ENCODE measurements at places on chromosomes 7 and 10.

DNA sequence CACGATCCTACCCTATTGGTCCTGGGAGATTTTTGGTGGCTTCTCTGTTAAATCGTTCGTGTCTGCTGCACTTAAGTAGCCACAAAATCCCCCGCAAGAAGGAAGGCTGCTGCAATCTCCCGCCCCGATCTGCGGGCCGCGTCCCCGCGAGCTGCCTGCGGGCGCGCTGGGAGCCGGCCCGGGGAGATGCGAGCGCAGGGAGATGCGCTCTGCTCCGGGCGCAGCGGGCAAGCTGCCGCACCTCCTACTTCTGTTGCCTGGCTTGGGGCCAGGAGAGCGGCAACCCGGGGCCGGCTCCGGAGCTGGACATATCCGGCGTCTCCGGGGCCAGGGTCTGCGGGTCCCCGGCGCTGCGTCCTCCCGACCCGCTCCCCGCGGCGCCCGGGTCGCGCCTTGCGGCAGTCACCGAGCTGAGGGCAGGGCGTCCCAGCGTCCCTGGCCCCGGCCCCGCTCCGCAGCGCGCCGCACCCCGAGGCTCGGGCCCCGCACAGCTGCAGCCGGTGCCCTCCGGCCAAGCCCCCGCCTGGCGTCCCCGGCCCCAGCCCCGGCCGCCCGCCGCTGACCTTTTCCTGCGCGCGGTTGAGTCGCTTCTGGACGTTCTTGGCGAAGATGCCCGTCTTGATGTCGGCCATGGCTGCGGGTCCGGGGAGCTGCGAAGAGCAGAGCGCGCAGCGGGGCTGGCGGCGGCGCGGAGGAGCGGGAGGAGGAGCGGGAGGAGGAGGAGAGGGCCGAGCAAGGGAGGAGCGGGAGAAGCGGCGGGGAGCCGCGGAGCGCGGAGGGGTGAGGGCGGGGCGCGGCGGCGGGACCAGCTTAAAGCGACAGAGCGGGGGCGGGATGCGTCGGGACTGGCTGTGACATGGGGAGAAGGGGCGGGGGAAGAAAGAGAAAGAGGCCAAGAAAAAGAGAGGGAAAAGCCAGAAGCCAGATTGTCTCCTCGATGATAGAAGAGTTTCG is at the start of gene AMPH:
AMPH (minus strand) TSS at position 654 of the 954 bp plus-strand sequence; CDS start at position 632, 22 bp downstream.
- no peaks in the 10 kb centered on the region for H3K4me1 ChIP-seq
- no peaks in the 10 kb centered on the region for H3K27me3 ChIP-seq
- H3K36me3 ChIP-seq = no peaks in the 10 kb centered on the region

GRCh38 chr7:64885520-64886240 is 17.4 kb upstream of the ZNF273 start:
- no peak overlapping the region for H3K27ac ChIP-seq
- peaks cover 17% of the 10 kb centered on the region for H3K4me1 ChIP-seq
- H3K4me3 ChIP-seq = no peak overlapping the region
- no peaks in the 10 kb centered on the region for H3K36me3 ChIP-seq

DNA sequence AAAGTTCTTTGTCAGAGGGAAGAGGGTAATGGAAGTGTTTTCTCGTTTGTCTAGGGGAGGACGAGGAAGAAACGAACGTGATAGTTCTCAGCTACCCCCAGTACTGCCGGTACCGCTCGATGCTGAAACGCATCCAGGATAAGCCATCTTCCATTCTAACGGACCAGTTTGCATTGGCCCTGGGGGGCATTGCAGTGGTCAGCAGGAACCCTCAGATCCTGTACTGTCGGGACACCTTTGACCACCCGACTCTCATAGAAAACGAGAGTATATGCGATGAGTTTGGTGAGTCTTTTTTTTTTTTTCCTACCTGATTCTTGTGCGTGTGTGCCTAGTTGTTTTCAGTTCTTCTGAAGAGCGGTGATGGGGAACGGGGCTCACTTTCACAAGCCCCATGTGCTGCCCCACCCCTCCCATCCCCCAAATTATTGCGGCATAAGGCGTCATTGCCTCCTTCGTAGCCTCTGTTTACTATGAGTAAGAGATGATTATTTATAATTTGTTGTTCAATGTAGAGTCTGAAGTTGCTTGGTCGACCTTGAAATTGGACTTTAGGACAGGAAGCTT is 98.6 kb downstream of the ARID5B start:
- no peak for DNase-seq
- no peaks in the 10 kb centered on the region for H3K36me3 ChIP-seq
- H3K4me1 ChIP-seq = peaks cover 17% of the 10 kb centered on the region
- no peak overlapping the region for H3K4me3 ChIP-seq
- H3K27ac ChIP-seq = no peak overlapping the region
- H3K27me3 ChIP-seq = no peaks in the 10 kb centered on the region

GRCh38 chr7:95583834-95584621 is 12.3 kb downstream of the PDK4 start:
- H3K4me3 ChIP-seq = no peak overlapping the region
- DNase-seq = no peak
- H3K27ac ChIP-seq = no peak overlapping the region
- H3K27me3 ChIP-seq = no peaks in the 10 kb centered on the region

GRCh38 chr7:1369916-1370657 is 89.2 kb downstream of the MICALL2 start:
- no peak overlapping the region for H3K27ac ChIP-seq
- no peak for DNase-seq
- no peaks in the 10 kb centered on the region for H3K27me3 ChIP-seq
- H3K36me3 ChIP-seq = no peaks in the 10 kb centered on the region

DNA sequence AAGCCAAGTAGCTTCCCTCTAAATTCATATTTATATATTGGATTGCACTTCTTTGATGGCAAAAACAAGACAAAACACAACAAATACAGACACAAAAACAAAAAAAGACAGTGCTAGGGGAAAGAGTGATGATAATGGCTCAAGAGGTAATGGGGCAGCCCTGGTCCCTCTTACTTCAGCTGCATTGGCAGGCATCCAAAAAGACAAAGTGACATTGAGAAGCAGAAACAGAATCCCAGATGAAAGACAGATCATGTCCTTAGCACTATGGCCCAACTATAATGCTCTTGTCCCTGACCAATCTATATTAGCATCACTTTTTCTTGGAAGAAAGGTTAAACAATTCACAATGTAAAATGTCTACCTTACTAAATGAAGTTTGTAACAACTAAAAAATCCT is 76.2 kb downstream of the GPR85 start:
- no peak overlapping the region for H3K27ac ChIP-seq
- no peaks in the 10 kb centered on the region for H3K27me3 ChIP-seq
- no peaks in the 10 kb centered on the region for H3K36me3 ChIP-seq
- no peak for DNase-seq

- peaks cover 12% of the 10 kb centered on the region for H3K4me1 ChIP-seq
- H3K36me3 ChIP-seq = no peaks in the 10 kb centered on the region
- no peak for DNase-seq
- H3K27me3 ChIP-seq = no peaks in the 10 kb centered on the region
These were observed 436 bp upstream of the SLC25A13 start for GRCh38 chr7:96322373-96322695.

- DNase-seq = no peak
- peaks cover 18% of the 10 kb centered on the region for H3K4me1 ChIP-seq
- no peak overlapping the region for H3K4me3 ChIP-seq
- no peaks in the 10 kb centered on the region for H3K36me3 ChIP-seq
These were observed 3.6 kb downstream of the EPDR1 start for GRCh38 chr7:37923996-37924395.

- DNase-seq = peak; percentile 87
- no peaks in the 10 kb centered on the region for H3K4me1 ChIP-seq
- H3K36me3 ChIP-seq = no peaks in the 10 kb centered on the region
- H3K27me3 ChIP-seq = no peaks in the 10 kb centered on the region
- H3K27ac ChIP-seq = peak within 1 kb of the TSS; percentile 34
These were observed at the start of gene ZNF485 for GRCh38 chr10:43606323-43607198. ZNF485 (plus strand) TSS chr10:43606438; CDS start chr10:43607051, 613 bp downstream.

DNA sequence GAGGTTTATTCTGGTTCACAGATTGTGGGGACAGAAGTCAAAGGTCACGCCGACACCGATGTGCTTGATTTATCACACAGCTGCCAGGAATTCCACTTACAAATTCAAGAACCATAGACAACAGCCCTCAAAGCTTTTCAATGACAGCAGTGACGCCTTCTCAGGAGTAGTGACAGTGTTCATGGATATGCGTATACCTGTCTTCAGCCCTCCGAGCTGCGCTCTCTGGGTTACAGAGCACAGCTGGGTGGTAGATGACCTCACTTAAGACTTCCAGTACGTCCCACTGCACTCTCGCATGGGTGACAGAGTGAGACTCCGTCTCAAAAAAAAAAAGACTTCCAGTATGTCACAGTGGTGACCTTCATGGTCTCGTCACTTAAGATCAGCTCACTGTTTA is 108.5 kb downstream of the TCERG1L start:
- H3K27me3 ChIP-seq = no peaks in the 10 kb centered on the region
- H3K4me3 ChIP-seq = no peak overlapping the region
- H3K4me1 ChIP-seq = no peaks in the 10 kb centered on the region

GRCh38 chr7:12211711-12212485 is 804 bp downstream of the TMEM106B start:
- H3K36me3 ChIP-seq = no peaks in the 10 kb centered on the region
- peaks cover 9% of the 10 kb centered on the region for H3K4me1 ChIP-seq
- DNase-seq = peak; percentile 18
- H3K27ac ChIP-seq = peak overlapping the region; percentile 98

GRCh38 chr10:102540023-102540422 is 36.3 kb downstream of the SUFU start:
- no peak overlapping the region for H3K4me3 ChIP-seq
- H3K27ac ChIP-seq = no peak overlapping the region
- H3K27me3 ChIP-seq = no peaks in the 10 kb centered on the region

GRCh38 chr7:16891338-16891737 is 9.6 kb upstream of the AGR3 start:
- H3K27me3 ChIP-seq = no peaks in the 10 kb centered on the region
- no peak overlapping the region for H3K4me3 ChIP-seq
- H3K4me1 ChIP-seq = no peaks in the 10 kb centered on the region

GRCh38 chr10:7417103-7417623 is 6.3 kb upstream of the SFMBT2 start:
- no peak for DNase-seq
- no peaks in the 10 kb centered on the region for H3K4me1 ChIP-seq
- H3K27ac ChIP-seq = no peak overlapping the region

DNA sequence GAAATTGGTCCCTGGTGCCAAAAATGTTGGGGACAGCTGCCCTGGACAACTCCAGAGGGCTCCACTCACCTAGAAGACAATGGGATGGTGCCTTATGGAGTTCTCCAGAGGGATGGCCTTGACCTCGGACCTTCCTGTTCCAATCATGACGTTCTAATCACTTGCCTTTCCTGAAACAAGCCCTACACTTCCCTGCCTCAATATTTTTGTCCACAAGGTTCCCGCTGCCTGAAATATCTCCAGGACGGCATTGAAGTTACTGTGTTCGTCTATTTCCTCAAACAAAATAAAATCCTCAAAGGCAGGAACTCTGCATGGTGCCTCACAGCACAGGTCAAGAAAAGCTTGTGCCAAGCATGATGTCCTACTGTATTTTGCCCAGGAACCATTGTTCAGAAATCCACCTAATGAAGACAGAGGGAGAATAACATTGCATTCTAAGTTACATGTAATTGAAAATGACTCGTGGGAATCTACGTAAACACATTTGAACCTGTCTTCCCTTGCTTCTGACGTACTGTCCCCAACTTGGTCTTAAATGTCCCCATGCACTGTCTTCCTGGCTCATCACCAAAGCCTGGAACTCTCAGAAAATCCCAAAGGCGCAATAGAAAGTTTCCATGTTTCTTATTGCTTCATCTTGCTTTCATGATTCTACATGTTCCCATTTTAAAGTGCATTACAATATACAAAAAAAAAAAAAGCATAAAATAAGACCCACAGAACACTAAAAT is 342.3 kb upstream of the NRP1 start:
- H3K27ac ChIP-seq = no peak overlapping the region
- H3K36me3 ChIP-seq = no peaks in the 10 kb centered on the region
- H3K4me3 ChIP-seq = no peak overlapping the region
- no peak for DNase-seq

All from testis (tissue), 5 donors.